ENCODE measurements at places on chromosomes 5 and 9.
A peak's percentile ranks its signal among the peaks of the same experiment; 100 is the strongest.

DNA sequence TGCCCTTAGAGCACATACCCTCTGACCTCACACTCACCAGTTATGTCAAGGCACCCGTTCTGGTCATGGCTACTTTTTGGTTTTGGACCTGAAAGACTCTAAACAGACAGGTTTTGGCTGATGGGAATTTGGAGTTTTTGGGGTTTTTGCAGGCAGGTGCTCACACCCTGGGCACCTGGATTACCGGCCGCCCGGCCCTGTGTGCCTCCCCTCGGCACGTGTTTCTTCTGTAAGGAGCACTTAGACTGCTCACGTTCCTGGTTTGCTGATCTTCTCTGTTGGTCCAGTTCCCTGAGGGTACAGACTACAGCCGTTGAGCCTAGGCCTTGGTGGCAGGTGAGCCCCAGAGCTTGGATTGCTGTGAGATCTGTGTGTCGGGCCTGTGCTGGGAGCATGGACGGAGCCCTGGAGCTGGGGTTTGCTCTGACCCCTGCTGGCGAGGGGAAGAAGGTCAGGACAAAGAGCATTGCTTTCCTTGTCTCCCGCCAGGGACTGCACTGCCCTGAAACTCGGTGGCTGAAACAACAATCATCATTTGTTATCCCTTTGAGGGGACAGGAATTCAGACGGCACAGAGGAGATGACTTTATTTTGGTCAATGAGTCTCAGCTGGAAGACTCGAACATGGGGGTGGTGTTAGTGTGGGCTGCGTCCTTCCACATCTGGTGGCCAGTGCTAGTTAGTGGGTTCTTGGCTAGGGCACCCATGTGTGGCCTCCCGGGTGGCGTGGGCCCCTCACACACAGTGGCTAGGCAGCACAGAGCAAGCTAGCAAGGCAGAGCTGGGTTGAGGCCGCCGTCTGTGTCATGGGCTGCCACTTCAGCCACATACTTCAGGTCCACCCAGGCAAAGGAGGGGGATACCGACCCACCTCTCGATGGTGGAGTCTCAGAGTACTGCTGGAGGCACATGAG is 76.4 kb downstream of the EHMT1 start:
- no peak for DNase-seq

GRCh38 chr5:109855056-109855455 is 165.3 kb downstream of the MAN2A1 start:
- DNase-seq = no peak

GRCh38 chr9:86035827-86036440 is 63.4 kb downstream of the GOLM1 start:
- DNase-seq = peak; percentile 31

DNA sequence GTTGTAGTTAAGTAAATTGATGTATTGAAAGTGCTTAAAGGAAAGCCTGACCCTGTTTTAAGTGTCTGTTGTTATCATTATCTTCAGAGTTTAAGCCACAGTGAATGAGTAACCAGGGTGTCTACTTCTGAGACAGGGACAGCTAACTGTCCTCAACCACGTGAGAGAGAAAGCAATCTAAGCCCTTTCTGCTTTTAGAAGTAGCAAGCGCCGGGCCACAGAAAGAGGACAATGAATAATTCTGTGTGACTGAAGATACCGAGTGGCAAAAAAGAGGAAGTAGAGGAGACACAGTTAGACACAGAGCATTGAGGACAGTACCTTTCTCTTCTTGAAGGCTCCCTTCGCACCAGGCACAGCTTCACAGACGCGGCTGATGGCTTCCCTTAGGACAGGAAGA is 86.3 kb downstream of the S1PR3 start:
- no peak for DNase-seq

DNA sequence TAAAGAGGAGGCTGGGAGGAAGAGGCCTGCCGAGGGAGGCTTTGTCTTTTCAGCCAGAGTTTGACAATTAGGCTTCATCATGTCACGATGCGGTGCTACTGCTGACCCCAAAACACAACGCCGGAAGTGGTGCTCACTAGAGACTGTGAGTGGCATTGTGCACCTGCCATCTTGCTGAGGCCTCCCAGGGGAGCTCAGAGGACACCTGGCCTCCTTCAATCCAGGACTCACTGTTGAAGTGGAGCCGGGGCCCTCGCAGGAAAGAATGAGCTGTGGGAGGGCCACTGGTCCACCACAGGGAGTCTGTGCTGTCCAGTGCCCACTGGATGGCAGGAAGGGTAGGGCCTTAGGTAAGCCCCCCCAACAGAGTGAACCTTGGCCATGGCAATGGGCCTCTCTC is 12.7 kb upstream of the SLC25A48 start:
- DNase-seq = no peak

- no peak for DNase-seq
Measured at GRCh38 chr9:71929791-71930440, 18.5 kb downstream of the C9orf85 start.

DNA sequence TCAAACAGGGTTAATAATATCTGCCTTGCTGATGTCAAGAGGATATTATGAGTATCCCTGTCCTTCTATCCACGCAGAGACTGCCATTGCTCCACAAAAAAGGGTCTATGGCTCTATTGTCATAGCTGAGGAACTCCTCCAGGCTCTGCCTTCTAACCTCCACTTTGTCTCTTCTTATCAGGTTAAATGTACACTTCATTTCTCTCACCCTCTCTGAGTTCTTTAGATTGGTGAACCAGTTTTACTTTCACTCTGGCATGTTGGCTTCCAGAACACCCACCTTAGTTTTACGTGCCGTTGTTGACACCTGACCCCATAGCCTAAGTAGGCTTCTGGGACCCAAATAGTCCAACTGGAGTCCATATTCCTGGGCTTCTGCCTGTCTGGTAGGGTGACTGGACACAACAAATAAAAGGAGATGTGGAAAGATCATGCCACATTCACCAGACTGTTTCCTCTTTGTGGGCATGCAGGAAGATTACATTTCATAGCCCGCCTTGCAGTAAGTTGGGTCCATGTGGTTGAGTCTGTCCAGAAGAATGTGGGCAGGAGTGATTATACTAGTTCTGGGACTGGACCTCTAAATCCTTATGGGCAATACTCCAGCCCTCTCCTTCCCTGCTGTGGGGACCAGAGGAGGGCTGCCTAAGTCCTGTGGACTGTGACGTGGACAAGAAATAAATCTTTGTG is 350.4 kb upstream of the CLINT1 start:
- no peak for DNase-seq

GRCh38 chr5:10481241-10481935 is 39.7 kb downstream of the ROPN1L start:
- no peak for DNase-seq

- no peak for DNase-seq
Measured at GRCh38 chr5:63553073-63553472, 409.2 kb downstream of the HTR1A start.

GRCh38 chr5:74977471-74977870 is 74.9 kb downstream of the GCNT4 start:
- DNase-seq = no peak

DNA sequence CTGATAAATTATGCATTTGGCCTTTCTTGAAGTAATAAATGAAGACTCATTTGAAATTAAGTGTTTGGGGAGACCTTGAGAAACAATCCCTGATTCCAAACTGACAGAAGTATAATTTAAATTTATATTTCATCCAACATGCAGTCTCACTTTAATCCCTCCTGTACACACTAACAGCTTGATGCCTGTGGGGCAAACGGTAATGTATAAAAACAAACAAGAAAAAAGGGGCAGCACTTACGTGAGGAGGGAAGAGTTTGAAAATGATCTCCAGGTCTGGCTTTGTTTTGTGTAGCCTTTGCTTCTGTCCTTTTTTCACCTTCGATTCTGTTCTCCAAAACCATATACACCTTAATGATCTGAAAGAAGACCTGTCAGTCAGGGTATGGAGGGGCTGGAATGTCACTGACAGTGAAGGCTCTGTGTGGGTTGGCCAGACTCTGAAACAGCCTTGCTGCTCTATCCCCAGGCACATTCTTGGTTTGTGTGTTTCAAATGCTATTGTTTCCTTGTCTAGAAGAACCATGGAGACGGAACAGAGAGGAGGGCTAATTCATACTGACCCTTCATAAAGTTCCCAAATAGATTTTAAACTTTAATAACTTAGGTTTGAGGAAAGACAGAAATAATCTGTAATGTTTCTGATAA is 338.2 kb upstream of the WWC1 start:
- DNase-seq = no peak

GRCh38 chr9:35760651-35761050 is 6.6 kb upstream of the MSMP start:
- DNase-seq = no peak

DNA sequence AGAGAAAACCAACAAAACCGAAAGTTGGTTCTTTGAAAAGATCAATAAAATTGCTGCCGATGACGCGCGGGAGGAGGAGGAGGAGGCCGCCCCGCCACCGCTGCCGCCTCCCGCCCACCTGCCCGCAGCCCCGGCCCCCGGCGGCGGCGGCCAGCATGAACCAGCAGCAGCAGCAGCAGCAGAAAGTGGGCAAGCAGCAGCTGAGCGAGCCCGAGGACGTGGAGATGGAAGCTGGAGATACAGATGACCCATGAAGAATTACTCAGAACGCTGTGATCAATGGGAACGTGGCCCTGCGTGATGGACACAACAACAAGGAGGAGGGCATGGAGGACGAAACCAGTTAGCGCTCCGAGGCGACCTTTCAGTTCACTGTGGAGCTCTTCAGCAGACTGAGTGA is 53.9 kb upstream of the EFNA5 start:
- DNase-seq = no peak

GRCh38 chr5:61000887-61001286 is 55.9 kb downstream of the NDUFAF2 start:
- no peak for DNase-seq

GRCh38 chr9:79768194-79768593 is 196.4 kb downstream of the TLE4 start:
- no peak for DNase-seq

- no peak for DNase-seq
Measured at GRCh38 chr9:21477466-21477865, 4.6 kb downstream of the IFNE start.

DNA sequence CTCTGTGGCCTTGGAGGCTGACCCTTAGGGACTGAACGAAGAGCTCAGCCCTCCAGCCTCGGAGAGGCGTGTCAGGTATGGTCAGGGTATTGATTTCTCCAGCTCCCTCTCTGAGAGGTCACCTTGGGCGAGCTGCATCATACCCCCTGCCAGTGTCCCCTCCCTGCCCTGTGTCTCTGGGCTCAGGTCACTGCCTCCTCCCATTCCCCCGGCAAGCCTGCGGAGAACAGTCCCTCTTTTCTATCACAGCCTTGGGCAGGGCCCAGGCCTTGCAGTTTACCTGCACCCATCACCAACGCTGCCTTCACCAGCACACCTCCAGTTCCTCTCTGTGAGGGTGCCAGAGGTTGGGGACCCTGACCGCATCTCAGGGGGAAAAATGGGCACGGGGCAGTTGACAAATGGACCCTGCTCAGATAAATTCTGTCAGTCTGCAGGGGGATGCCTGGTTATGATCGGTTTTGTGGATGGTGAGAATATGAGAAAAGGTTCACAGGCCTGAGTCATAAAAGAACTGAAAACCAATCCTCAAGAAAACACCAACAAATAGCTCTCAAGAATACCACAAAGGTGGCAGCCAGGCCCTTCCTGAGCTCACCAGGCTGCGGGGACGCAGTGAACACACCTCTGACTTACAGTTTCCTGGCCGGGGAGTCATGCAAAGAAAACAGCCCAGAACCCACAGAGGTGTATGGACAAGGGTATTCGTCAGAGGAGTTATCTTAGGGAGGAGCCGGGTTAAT is 24.7 kb upstream of the RXRA start:
- DNase-seq = no peak

GRCh38 chr5:6356578-6357164 is 21.7 kb downstream of the MED10 start:
- no peak for DNase-seq

- no peak for DNase-seq
Measured at GRCh38 chr5:10126900-10127299, 122.8 kb downstream of the ATPSCKMT start.

DNA sequence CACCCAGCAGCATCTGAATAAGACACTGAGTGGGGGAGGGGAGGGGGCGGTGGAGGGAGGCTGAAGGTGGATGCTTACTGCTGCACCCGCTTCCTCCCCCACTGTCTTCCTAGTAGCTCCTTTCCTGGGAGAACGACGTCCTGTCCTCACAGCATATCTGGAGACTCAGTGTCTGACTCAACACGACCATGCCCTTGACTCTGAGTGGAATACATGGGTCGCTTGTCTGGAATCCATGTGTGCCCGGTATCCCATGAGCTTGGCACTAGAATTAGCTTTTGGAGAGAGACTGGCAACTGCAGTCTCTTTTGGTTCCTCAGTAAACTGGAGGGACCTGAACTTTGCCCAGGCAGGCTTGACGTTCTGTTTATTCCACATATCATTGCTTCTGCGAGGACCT is 125.4 kb upstream of the FAM120A start:
- DNase-seq = no peak

DNA sequence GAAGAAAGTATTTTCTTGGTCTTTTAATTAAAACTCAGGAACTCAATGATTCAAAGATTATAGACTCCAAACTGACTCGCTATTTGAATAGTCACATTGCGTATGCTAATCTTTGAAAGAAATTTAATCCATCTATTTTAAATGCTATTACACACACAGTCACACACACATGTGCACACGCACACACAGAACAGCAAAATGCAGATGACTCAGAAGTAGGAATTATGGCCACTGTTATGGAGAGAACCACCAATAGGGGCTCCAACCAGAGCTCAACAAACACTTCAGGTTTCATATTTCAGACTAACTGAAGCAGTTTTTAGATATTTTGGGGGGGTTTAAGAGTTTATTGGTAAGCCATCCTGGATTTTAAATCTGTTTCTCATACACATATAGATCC is 1917.9 kb downstream of the EFNA5 start:
- DNase-seq = peak; percentile 10

GRCh38 chr9:4421847-4422246 is 68.4 kb upstream of the SLC1A1 start:
- no peak for DNase-seq

GRCh38 chr9:88993871-88994460 is 2.7 kb downstream of the S1PR3 start:
- no peak for DNase-seq

GRCh38 chr5:72463449-72464052 is 43.7 kb downstream of the ZNF366 start:
- no peak for DNase-seq

- no peak for DNase-seq
Measured at GRCh38 chr9:32801530-32801929, 18.2 kb downstream of the TMEM215 start.

- DNase-seq = no peak
Measured at GRCh38 chr9:76271755-76272154, 122.5 kb downstream of the RFK start.

- peak; percentile 87 for DNase-seq
Measured at GRCh38 chr9:130461218-130461630, 16.5 kb downstream of the ASS1 start.

GRCh38 chr9:16575986-16576245 is 294.6 kb downstream of the BNC2 start:
- DNase-seq = no peak

- DNase-seq = peak; percentile 66
Measured at GRCh38 chr5:124655251-124655917, 91.1 kb downstream of the ZNF608 start.

- no peak for DNase-seq
Measured at GRCh38 chr5:40594811-40595210, 84.9 kb upstream of the PTGER4 start.

GRCh38 chr5:16561660-16562059 is 55.1 kb downstream of the RETREG1 start:
- no peak for DNase-seq
